ENCODE measurements at places on chromosomes 7 and 10.

DNA sequence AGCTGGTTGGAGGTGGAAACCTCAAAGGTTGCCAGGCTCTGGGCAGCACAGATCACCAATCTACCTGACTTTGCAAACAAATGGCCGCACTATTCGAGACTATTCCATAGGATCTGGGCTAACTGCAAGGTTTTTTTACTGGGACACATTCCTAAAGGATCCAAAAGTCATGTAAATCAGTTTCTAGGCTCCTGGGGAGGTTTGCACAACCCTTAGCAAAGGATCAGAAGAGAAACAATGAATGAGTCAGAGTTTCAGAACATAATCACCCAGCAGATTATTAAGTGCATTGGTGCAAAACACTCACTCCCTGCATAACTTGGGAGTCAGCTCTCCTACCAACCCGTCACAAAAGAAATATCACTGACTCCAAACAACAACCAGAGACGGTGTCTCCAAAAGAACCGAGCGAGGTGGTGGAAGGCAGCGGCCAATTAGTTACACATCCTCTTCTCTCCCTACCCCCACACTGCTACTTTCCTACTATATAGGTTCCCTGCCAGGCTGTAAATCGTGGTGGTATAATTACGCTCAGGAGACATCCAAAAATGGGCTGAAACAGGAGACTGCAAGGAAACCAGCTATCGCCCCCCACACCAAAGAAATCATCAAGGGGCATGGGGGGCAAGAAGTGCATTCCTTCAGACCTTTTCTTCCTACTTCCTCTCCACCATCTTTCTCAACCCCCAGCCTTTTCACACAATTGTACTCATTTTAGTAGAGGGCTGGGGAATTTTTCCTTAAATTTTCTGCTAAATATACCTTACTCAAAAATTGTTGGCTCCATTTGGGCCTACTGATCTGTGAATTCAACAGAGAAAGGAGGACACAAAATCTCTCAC lies 3.2 kb downstream of the UBE2H start:
- no peak for DNase-seq

- no peak for DNase-seq
These were observed 155.2 kb downstream of the MAGI2 start for GRCh38 chr7:79298145-79298760.

DNA sequence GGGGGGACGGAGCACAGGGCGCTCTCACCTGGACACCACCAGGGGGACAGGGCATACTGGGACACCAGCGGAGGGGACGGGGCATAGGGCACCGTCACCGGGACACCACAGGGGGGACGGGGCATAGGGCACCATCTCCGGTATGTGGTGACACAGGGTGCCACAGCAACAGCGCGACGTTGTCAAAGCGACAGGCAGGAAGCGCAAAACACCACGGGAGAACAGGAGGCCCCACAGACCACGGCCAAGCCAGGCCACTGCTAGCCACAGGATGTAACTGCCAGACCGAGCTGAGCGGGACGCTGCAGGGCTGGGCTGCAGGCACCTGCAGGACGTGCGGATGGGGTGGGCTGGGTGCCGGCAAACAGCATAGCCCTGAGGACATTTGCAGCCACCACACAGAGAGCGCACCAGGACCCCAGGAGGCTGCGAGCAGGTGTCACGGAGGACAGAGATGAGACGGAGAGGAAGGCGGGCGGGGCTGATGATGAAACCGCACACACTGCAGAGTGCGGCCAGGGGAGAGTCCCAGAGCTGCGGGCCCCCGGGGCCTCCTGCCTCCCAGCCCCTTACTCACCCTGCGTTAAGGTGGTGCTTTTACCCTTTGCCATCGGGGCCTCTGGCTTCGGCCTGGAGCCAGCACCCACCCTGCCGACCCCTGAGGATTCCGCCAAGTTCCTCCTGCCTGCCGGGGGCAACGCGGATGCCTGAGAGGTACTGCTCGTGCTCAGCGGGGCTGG lies 17.5 kb downstream of the MICALL2 start:
- DNase-seq = no peak

DNA sequence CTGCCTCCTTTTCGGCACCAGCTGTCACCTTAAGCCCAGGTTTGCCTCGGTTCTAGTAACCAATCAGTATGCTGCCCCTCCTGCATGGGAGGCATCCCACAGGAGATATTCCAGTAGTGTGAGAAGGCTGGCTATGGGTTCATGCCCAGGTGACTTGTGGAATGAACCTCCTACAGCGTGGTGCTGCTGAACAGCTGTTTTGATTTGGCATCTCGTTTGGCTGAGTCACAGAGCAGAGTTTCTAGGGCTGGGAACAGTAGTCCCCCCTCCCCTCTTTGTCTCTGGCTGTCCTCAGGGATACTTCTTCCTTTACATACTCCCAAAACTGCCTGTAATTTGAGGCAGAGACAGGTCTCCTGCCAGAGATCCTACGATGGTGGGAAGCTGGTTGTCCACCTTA lies 16.1 kb downstream of the R3HCC1L start:
- no peak for DNase-seq

DNA sequence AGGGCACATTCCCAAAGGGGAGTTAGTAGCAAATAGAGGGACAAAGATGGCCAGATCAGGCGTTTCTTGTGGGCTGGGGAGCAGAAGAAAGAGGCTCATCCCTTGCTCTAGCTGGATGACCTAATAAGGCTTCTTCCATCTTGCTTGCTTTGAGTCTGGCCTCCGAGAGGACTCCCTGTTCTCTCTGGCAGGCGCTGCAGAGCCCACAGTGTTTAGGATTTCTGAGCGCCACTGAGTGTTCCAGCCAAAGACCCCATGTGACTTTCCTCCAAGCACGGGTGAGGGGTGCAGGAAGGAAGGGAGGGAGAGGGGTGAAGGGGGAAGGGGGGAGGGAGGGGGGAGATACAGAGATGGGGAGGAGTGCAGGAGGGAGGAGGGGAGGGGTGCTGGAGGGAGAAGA lies 203.8 kb upstream of the SVIL start:
- DNase-seq = no peak

GRCh38 chr10:98168766-98169165 lies 34.3 kb downstream of the R3HCC1L start:
- no peak for DNase-seq

- DNase-seq = no peak
These were observed 1.4 kb upstream of the ZNF212 start for GRCh38 chr7:149238051-149238450.

DNA sequence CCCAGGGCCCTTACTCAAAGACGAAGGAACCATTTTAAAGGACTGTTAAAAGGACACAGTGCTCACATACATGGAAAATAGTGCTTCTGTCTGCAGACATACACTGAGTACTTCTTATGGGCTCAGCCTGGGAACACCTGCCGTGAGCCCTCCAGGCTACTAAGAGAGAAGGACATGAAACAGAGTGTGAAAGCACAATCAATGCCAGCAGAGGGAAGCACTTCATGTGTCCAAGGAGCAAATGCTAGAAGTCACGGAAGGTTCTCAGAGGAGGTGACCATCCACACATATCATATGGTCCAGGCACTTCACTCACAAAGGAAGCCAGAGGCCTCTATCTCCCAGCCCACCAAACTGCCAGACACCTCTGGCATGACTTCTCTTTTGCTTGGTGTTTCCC lies 15.5 kb downstream of the ELMO1 start:
- DNase-seq = no peak

DNA sequence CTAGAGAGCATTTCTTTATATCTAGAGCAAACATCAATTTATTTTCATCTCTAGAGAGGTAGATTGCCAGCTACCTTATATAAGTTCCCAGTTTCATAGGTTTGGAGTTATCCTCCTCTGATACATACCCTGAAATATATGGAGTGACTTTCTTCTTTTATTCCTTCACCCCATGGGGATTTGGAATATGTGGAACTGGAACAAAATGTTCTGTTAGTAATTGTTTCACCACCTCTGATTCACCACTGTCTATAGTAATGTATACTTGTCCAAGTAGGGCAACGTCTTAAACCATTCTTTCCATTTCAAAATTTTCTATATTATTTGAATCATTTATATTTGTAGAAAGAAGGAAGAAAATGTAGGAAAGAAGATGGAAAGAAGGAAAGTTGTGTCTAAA lies 511.2 kb upstream of the KCND2 start:
- no peak for DNase-seq
